ENCODE measurements at places on chromosomes 12 and 14.

GRCh38 chr14:77424862-77425261, 1.5 kb upstream of the NOXRED1 start:
- DNase-seq = no peak

DNA sequence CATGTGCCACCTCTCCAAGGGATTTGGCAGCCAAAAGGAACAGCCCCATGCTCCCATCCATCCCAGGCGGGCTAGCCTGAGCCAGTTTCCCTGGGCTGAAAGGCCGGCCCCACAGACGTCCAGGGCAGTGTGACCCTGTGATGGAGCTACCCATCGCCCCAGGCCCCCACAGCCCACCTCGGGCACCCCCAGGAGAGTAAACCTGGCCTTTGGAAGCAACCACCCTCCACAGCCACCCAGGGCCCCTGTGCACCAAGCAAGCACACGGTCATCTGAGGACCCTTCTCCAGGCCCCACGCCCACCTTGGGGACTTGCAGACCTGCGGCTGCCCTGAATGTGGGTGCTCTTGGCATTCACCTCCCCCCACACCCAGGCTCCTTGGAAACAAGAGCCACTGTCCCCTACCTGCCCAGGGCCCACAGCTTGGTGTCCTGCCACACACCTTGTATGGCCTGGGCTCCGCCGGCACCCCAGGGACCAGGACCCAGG, 8.4 kb downstream of the AHNAK2 start:
- no peak for DNase-seq

- no peak for DNase-seq
Measured at GRCh38 chr14:74737753-74738325, 24.9 kb downstream of the FCF1 start.

- DNase-seq = no peak
Measured at GRCh38 chr14:103198131-103199105, 75.2 kb downstream of the TNFAIP2 start.

DNA sequence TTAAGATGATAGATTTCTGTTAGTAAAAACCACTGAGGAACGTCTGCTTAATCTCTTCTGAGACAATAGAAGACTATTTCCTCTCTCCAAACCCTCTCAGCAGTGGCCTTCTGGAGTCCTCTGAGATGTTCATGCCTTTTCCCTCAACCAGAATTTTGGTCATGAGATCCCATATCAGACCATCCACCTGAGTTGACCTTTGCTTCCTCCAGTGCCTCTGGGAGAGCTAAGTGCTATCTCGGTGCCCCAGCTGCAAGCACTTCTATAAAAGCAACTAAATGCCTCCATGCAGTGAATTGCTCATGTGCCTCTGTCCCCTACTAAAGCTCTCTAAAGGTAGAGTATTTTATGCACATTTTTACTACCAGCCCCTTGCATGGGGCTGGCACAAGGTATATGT, 172.8 kb upstream of the BCL2L14 start:
- DNase-seq = no peak

DNA sequence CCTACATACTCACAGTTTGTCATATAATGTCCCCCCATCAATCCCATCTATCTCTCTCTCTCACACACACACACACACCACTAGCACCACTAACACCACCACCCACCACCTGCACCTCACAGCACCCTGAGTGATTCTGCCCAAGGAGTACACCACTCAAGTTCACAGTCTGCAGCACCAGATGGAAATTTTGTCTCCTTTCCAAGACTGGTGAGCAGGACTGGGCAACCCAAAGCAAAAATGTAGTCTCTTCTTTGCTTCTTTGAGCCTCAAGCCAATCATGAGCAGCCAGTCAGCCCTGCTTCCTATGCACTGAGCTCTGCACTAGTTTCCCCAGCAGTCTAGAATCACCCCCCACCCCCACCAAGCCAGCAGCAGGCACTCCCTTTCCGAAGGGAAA, 15.0 kb upstream of the ARMH4 start:
- no peak for DNase-seq

DNA sequence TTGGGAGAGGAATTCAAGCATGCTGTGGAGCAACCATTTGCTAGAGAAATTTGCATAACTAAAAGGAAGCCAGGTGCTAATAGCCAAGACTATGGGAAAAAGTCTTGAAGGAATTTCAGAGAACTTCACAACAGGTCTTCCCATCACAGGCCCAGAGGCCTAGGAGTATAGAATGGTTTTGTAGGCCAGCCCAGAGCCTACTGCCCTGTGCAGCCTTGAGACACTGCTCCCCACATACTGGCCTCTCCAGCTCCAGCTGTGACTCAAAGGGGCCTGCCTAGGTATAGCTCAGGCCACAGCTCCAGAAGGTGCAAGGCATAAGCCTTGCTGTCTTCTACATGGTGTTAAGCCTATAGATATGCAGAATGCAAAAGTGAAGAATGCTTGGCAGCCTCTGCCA, 227.1 kb downstream of the SLC2A13 start:
- DNase-seq = no peak

GRCh38 chr12:70657616-70658286, 20.5 kb upstream of the PTPRB start:
- DNase-seq = no peak

- DNase-seq = no peak
Measured at GRCh38 chr12:120833849-120834248, 70.3 kb downstream of the SPPL3 start.

GRCh38 chr12:26691234-26691970, 141.6 kb downstream of the ITPR2 start:
- no peak for DNase-seq

DNA sequence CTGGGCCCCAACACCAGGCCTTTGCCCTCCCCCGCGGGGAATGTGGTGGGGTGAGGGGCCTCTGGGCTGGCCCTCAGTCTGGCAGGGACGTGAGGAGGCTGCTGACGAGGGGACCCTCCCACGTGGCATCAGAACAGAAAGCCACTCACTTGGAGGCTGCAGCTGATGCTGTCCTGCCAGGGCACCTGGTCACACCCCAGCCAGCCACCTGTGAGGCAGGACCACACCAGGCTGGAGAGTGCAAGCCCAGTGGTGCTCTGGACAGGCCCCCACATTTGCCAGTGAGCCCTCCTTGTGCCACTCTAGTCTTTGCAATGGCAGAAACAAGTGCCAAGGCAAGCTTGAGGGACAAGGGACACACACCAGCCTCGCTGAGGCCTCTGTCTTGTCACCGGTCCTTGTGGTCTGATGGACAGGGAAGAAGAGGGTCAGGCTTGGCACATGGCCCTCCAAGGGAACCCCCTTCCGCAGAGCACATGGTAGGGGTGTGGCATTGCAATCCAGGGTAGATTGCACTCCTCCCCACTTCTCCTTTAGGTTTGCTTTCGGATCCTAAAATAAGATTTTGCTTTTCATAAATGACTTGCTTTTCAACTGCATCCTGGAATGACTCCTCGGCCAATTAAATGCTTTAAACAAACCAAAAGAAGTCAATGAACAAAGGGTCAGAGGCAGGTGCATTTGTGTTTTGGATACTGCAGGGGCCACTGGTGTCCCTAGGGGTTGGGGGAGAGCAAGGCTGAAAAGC, 53.7 kb downstream of the CCDC88C start:
- no peak for DNase-seq

DNA sequence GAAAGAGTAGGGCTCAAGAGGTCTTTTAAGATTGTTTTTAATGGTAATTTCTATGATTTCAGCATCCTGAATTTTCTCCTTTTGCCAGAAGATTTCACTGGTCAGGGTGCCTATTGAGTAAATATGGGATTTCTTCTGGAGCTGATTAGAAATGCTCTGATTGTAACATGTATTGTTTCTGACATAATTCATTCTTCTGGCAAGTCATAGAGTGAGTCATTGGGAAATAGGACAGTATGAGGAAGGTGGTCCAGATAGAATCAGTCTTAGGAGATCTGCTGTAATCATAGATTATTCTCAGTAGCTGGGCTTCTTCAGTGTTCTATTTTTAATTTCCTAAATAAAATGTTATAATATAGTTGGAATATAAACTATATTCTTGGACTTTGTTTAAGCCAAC, 182.0 kb upstream of the NAV3 start:
- DNase-seq = no peak

DNA sequence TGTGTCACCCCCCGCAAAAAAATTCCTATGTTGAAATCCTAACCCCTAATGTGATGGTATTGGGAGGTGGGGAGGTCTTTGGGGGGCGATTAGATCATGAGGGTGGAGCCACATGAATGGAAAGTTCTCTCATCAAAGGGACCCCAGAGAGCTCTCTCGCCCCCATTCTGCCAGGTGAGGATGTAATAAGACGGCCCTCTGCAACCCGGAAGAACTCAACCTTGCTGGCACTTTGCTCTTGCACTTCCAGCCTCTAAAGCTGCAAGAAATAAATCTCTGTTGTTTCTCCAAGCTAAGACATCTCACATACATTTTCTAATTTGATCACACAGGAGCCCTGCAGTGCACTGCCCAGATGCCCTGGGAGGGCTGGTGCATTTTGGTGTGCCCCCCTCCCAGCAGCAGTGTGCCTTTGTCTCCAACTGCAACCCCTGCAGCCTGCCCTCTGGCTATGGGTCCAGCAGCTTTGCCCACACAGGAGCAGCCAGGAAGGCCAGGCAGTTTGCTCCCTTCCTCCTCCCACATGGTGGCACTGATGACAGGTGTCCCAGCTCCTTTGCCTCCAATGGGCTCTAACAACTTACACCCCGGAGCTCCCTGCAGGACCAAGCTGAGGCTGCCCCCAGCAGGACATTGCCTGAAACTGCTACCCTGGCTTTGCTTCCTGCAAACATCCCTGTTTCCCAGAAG, 59.3 kb downstream of the C14orf132 start:
- DNase-seq = no peak

GRCh38 chr14:89503431-89503996, 86.5 kb upstream of the FOXN3 start:
- DNase-seq = no peak

DNA sequence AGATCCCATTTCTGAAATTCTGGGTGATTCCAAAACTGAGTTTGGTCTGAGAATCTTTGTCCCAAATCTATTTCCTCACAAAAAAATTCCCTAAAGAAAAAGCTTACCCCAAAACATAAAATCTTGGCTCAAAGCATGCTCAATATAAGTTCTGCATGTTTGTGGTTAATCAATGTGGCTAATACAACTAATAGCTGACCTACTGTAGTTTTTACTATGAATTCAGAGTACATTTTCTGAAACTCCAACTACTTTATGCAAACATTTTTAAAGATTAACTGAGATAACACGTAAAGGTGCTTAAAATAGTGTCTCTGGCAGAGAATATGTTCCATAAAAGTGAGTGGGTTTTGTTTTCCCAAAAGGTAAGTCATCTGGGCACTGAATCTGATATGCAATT, 133.1 kb downstream of the MED13L start:
- DNase-seq = no peak

DNA sequence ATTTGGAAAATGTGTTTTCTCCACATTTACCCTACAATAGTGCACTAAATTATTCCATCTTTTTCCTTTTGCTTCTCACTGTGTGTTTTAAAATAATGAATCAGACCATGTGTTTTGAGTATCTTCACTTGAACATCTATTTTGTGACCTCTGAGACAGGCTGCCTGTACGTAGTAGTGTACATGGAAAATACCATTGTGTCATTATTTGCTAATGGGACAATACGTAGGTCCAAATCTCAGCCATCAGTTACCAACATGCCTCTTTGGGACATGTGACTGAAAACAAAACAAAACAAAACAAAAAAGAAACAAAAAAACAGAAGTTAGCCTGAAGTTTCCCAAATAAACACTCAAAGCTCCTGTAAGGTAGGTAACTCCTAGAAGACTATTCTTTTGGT, 7.1 kb upstream of the MYF6 start:
- DNase-seq = no peak

GRCh38 chr12:31007636-31008175, 66.0 kb upstream of the DDX11 start:
- DNase-seq = no peak

DNA sequence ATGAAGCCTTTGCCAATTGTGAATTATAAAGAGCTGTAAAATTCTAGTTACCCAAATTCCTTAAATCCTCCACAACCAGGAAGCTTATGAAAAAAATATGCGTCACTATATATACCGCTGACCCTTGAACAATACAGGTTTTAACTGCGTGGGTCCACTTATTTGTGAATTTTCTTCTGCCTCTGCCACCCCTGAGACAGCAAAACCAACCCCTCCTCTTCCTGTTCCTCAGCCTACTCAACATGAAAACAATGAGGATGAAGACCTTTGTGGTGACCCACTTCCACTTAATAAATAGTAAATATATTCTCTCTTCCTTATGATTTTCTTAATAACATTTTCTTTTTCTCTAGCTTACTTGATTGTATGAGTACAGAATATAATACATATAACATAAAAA, 42.2 kb downstream of the CMKLR1 start:
- DNase-seq = no peak

DNA sequence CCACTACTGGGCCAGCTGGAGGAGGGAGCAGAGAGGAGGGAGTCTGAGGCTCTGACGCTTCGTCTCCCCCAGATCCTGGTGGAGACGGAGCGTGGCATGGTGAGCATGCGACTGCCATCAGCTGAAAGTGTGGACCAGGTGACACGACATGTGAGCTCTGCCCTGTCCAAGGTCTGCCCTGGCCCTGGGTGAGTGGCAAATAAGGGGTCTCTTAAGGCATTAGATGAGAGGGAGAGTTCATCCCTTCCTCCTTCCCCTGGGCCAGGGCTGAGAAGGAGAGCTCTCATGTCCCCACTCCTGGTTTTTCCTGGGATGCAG, 2.5 kb downstream of the CARMIL3 start:
- DNase-seq = no peak

DNA sequence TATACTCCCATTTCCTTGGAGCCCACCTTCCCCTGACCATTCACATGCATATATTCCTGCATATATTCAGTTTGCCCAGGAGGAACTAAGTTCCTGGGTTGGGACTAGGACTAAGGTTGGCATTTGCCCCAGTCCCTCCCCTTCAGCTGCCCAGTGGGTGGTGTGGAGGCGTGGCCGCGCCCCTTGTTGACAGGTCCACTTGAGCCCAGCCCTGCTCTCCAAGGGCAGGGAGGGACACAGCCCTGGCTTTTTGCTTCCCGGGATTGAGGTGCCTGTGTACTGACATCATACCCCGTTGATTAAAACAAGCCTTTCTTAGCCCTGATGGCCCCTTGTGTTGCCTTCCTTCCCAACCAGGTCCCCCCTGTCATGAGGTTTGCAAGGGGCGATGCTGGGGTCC, 7.3 kb downstream of the ERBB3 start:
- DNase-seq = no peak

GRCh38 chr14:21017528-21018245, 7.2 kb downstream of the NDRG2 start:
- no peak for DNase-seq

- DNase-seq = no peak
Measured at GRCh38 chr12:32605326-32606095, 73.6 kb upstream of the DNM1L start.

DNA sequence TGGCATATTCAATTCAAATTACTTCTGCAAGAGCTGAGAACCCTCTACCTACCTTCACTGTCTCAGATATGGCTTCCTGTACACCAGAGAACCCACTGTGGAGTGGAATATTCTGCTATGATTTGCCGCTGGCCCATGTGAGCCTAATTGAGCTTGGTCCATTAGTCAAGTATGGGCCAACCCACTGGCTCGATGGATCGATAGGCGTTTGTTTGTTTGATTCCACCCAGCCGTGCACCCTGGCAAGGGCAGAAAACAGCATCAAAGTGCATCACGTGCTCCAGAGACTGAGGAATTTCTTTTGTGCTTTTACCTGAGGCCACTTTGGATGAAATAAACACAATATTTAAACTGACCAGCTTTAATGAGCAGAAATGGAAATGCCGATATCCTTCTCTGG, 426.3 kb downstream of the AACS start:
- DNase-seq = no peak
